ENCODE measurements at places on chromosomes 6 and 20.

DNA sequence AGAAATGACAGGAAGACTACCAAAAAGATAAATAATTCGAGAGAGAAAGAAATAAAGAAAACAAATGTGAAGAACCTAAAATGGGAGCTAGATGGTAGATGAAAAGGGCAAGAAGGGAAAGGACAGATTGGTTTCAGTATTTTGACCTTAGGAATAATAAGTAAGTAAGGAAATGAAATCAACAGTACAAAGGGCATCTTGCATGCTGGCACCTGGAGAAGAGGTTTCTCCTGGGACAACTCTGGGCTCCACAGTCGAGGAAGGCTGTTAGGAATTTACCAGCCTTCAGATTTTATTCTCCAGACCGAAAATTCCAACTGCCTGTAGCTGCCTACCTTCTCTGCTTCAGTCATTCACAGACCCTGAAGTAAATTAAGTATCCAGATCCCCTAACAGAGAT lies 80.5 kb downstream of the SMLR1 start:
- DNase-seq: no peak

DNA sequence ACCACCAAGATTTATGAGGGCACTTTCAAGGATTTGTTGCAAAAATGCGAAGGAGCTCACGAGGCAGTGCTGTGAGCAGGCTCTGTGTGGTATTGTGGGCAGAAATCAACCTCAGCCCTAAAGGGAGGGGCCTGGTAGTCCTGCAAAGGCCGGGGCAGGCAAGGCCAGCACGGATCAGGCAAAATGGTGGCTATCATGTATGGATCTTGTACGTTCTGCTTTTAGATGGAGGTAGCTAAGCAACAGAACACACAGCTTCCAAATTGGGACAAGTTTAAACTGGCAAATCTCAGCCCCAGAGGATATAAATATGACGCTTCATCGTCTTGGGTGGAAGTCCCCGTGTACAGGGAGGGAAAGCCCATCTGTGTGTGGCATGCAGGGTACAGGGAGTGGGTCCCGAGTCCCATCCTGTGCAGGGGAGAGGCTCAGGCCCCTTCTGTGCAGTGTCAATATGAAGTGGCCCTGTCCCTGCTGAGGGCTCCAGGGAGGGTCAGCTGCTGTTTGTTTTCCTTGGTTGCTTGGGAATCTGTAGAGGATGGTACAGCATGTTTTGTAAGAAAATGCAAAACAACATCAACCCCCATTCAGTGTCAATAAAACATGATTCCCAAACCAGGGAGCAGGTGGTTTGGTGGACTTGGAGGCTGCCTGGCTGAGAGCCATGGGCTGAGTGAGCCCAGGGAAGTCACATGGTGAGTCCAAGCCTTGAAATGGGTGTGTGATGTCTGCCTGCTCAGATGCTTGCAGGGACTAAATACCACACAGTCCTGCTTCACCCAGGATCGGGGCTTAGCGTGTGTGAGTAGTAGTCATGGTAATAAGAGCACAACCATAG lies 113.0 kb downstream of the SYCP2 start:
- DNase-seq: no peak

- no peak for DNase-seq
These were observed 219.8 kb downstream of the TMEM200A start for GRCh38 chr6:130585587-130585986.

DNA sequence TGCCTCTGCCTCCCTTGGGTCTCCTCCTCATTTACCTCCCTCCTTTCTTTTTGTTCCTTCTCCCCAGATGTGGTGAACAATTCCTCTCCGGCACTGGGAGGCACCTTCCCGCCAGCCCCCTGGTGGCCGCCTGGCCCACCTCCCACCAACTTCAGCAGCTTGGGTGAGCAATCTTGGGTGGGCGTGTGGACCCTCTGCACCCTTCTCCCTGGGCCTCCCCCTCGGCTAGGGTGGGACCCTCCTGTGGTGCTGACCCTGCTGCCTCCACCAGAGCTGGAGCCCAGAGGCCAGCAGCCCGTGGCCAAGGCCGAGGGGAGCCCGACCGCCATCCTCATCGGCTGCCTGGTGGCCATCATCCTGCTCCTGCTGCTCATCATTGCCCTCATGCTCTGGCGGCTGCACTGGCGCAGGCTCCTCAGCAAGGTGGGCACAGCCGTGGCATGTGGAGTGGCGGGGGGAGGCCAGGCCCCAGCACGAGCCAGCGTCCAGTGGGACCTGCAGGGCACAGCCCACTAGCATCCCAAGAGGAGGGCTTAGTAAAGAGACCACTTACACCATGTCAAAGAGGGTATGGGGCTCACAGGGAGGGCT lies 8.8 kb downstream of the DDR1 start:
- no peak for DNase-seq

DNA sequence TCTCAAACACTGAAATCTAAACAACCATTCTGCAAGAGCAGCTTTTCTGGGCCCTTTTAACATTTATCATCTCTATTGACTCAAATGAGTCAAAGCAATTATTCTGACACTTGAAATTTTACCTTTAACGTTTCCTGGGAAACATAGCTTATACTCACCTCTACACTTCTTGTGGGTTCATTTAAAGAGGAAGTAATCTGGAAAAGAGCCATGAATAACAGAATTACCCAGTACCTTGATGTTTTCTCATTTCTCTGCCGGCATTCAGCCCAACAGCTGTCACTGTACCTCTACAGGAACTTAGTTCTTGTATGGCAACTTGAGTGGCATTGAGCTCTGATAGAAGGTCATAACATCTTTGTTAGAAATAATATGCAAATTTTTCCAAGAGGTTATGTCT lies 272.2 kb downstream of the KCNQ5 start:
- DNase-seq: no peak

DNA sequence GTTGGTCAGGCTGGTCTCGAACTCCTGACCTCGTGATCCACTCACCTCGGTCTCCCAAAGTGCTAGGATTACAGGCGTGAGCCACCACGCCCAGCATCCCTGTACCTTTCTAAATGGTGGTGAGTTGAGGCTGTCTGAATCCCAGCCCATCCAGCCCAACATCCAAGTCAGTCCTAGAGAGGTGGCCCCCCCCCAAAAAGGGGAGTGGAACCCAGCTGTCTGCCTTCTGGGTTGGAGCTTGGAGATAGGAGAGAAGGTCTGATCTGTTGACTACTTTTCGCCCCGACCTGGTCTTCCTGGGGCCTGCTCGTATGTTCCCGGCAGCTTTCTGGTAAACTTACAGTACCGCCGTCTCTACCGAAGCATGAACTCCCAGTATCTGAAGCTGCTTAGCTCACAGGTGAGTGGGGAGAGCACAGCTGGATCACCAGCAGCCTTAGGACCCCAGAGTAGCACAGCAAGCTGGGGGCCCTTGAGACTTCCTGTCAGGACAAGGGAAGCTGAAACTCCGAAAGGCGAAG lies 5.6 kb downstream of the CTSA start:
- no peak for DNase-seq

DNA sequence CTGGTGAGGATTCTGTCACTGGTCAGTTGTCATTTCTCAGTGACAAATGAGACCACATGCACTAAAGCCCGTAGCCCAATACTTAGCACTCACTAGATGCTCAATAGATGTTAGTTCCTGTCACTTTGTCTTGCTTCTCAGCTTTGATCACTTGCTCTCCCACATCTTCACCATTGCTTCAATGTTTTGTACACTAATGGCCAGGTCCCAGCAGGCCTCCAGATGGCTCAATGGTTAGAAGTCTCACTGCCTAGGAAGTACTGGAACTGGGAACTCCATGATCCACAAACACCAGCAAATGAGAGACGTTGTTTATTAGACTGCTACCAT lies 502.8 kb upstream of the JARID2 start:
- DNase-seq: no peak

DNA sequence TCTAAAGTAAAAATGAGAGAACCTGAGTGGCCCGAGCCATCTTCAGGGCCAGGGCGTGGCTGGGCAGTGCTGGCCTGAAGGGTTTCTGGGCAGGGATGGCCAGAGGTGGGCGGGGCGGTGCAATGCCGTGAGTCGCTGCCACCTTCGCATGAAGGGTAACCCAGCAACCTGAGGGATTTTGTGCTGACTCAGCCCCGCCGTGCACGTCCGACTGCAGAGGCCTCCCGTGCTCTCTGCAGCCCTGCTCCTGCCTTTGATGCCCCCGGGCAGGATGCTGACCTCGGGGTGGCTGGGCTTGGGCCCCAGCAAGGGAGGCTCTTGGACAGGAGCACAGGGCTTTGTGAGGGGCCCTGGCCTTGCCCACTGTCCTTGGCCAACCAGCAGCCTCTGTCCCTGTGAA lies 81.7 kb upstream of the GATA5 start:
- no peak for DNase-seq
